Pancreas (tissue), 10 donors: ENCODE measurements at places on chromosomes 6 and 20. TPM values are rescaled to one million over a fixed set of nuclear protein-coding genes. Genes with fewer than 3 reads are reported as not detected.

The SLC12A5 gene
- total RNA-seq = 1.4 TPM

The ZC2HC1B gene
- total RNA-seq = not detected

The LPIN3 gene
- 7.8 TPM for total RNA-seq

The CST2 gene
- total RNA-seq = not detected

The PTPN1 gene
- total RNA-seq = 6.3 TPM

The SLA2 gene
- total RNA-seq = 0.29 TPM

The FAM83D gene
- not detected for total RNA-seq

The TCF15 gene
- 0.16 TPM for total RNA-seq

The TRIM15 gene
- not detected for total RNA-seq

The SNAP25 gene
- total RNA-seq = 8.4 TPM

The KHDC1L gene
- not detected for total RNA-seq

The ADAM33 gene
- 2.6 TPM for total RNA-seq

The WFDC12 gene
- not detected for total RNA-seq

The AGER gene
- total RNA-seq = 3.1 TPM

The SNAI1 gene
- 0.35 TPM for total RNA-seq

The MAFB gene
- 7.1 TPM for total RNA-seq

The LEMD2 gene
- 23.4 TPM for total RNA-seq

The DACT2 gene
- 3.2 TPM for total RNA-seq

The STMND1 gene
- total RNA-seq = 2.2 TPM

The NFATC2 gene
- total RNA-seq = 4.3 TPM

The OPRL1 gene
- 2.2 TPM for total RNA-seq

The RNF144B gene
- total RNA-seq = 9.6 TPM
